Kidney epithelial cell (primary cell): ENCODE measurements at places on chromosomes 13 and 19. TPM values are rescaled to one million over a fixed set of nuclear protein-coding genes. Genes with fewer than 3 reads are reported as not detected.

GRCh38 chr19:12946731-12947496, 1.3 kb downstream of the RAD23A start:
- DNase-seq: no peak

- DNase-seq: peak; percentile 26
Measured at GRCh38 chr13:31765138-31765785, 25.9 kb downstream of the RXFP2 start.

BCAM gene
- total RNA-seq: 27.6 and 29.6 TPM in 2 replicates

GPR180 gene
- total RNA-seq: 7.1 and 7.5 TPM in 2 replicates

GRCh38 chr19:47113850-47114651, 475 bp upstream of the ZC3H4 start:
- DNase-seq: no peak

ZNF66 gene
- 2.4 and 2.9 TPM in 2 replicates for total RNA-seq

PTGIR gene
- 0.48 TPM in 1 of 2 replicates, not detected in the other for total RNA-seq

DNA sequence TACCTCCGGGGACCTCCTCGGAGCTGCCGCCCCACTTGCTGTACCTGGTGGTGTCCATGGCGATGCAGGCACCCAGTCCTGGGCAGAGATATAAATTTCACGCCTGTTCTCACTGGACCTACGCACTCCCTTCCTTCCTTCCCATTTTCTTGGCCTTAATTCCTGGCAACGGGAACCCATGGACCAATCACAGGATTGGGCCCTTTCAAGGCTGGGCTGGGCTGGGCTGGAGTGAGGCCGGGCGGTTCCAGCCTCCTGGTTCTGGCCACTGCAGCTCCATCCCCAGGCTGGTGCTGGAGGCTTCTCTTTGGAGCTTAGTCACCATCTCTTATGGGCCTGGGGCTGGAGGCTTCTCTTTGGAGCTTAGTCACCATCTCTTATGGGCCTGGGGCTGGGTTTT, at the start of gene CLEC4G:
CLEC4G (minus strand) TSS at position 66 of the 400 bp plus-strand sequence; CDS start at position 58, 8 bp downstream.
- DNase-seq: no peak

ZNF93 gene
- 4.9 and 9.2 TPM in 2 replicates for total RNA-seq

DNA sequence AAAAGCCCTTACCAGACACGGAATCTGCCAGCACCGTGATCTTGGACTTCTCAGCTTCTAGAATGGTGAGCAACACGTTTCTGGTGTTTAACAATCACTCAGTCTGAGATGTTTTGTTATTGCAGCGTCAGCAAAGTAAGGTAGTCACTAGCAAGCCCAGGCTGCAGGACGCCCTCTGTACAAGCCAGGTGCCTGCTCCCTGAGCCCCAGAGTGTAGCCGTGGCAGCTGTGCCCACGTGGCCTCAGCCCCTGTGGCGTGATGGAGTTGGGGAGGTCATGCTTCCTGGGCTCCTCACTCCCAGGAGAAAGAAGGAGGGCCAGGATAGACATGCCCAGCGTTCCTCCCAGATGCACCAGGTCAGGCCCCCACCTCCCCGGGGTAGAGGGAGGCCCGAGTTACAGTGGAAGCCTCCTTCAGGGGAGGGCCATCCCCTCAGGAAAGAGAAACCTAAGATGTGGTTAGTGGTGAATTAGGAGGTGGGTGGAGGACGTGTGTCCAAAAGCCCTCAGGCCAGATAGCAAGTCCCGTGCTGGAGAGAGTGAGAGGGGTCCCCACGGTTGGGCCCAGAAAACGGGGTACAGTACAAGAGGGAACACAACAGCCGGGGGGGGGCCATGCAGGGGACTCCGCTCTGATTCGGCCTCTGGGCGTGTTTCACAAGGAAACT, 169.6 kb upstream of the SOX1 start:
- no peak for DNase-seq

DNA sequence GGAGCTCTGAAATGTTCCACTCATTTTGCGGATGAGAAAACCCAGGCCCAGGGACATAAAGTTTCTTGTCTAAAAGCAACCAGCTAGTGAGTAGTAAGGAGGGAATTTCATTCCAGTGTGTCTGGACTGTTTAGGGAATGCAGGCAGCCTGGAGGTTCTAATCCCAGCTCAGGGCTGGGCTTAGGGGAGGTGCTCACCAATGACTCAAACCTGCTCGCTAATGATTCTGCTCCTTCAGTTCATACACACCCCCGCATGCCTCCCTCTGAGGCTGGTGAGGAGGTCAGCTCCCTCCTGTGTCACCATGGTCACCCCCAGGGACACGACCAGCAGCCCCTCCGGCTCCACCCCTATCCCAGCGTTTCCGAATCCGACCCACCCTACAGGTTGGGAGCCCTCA, 34.6 kb downstream of the CYP4F2 start:
- no peak for DNase-seq

ERFL gene
- not detected in 2 replicates for total RNA-seq

- no peak for DNase-seq
Measured at GRCh38 chr13:31930901-31931522, 100.6 kb upstream of the FRY start.

DNA sequence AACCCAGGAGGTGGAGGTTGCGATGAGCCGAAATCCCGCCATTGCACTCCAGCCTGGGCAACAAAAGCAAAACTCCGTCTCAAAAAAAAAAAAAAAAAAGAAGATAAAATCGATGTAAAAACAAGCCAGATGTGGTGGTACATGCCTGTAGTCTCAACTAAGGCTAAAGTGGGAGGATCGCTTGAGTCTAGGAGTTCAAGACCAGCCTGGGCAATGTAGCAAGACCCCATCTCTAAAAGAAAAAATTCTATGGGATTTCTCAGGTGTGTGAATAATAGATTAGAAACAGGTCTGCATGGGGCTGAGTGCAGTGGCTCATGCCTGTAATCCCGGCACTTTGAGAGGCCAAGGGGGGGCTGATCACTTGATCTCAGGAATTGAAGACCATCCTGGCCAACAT, 11.1 kb downstream of the PGPEP1 start:
- DNase-seq: no peak

DNA sequence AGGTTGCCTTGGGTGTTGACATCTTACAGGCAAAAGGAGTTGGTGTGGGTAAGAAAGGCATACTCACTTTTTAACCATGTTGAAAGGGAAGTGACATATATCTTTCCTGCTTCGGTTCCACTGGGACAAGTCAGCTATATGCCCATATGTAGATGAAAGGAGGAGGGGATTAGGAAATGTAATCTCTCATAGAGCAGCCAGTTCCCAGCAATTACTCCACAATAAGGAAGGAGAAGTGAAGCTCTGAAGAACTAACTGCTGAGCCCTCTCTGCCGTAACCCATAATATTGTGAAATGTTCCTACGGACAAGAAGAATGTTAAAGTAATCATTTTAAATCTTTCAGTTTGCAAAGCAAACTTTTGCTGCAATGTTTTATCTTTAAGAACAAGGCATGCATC, 82.2 kb downstream of the EDNRB start:
- DNase-seq: no peak

DNA sequence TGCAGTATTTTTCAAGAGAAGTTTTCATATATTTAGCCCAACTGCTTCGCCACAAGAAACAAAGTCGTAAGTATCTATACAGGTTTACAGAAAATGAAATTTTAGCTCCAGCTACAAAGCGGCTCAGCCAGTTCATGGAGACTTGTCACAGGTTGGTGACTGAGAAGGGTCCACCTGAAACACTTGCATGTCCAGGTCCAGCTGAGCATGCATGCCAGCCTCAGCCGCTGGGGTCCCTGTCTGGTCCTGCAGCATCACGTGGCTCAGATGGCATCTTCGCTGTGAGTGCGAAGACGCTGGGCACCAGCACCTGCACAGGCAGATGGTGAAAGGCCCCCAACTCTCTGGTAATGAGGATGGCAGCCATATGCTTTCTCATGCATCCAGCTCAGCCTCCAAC, 63.8 kb downstream of the SHISA2 start:
- no peak for DNase-seq

ALOX5AP gene
- 85.4 and 96.0 TPM in 2 replicates for total RNA-seq

- DNase-seq: no peak
Measured at GRCh38 chr13:49791315-49791710, 1.2 kb downstream of the KPNA3 start.

DNA sequence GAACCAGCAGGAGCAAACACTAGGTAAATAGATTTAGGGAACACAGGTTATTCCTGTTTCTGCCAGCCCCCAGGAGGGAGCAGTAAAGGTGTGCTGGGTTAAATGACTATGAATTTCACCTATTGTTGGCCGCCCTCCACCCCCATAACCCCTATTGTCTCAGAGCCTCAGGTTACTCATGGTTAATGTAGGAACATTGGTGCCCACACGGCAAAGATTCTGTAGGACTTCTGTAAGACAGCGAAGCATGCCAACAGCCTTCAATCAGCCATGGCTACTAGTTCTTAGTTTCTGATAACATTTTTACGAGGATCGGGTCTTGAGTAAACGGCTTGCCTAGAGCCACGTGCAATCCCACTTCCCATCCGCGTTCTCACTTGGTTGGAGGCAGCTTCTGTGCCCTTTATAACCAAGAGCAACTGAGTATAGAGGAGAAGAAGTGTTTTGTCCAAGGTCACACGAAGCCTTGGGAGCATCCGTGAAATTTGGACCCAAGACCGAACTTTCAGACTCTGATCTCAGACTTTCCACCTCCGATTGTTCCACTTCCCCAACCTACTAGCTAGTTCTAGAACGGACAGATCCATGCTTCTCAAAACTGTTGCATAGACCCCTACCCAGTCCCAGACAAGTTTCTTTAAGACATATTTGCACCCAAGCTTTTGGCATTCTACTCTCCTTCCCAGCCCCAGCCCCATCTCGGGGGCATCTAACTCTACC, 5.1 kb upstream of the CACNG8 start:
- DNase-seq: no peak
